T-helper 17 cell (primary cell): ENCODE measurements at places on chromosomes 6 and 20. TPM values are rescaled to one million over a fixed set of nuclear protein-coding genes. Genes with fewer than 3 reads are reported as not detected.

The CNKSR3 gene
- total RNA-seq = not detected

The SMIM13 gene
- total RNA-seq = 7.5 TPM

The SF3B5 gene
- 143 TPM for total RNA-seq

The LST1 gene
- total RNA-seq = 42.6 TPM

The EPPIN gene
- not detected for total RNA-seq

- H3K4me1 ChIP-seq = no peaks in the 10 kb centered on the region
- DNase-seq = no peak
Measured at GRCh38 chr20:41903586-41903985, 285.4 kb upstream of the CHD6 start.

- no peak for DNase-seq
- H3K27ac ChIP-seq = no peak overlapping the region
- peak overlapping the region; percentile 67 for H3K4me3 ChIP-seq
Measured at GRCh38 chr20:61253640-61254511, 1.8 kb downstream of the CDH4 start.

DNA sequence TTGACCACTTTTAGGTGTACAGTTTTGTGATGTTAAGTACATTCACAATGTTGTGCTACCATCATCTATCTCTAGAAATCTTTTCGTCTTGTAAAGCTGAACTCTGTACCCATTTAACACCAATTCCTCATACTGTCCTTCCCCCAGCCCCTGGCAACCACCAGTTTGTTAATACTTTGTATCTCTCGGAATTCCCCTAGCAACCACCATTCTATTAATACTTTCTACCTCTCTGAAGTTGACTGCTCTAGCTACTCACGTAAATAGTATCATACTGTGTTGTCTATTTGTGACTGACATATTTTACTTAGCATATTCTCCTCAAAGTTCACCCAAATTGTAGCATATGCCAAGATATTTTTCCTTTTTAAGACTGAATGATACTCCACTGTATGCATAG, 82.3 kb upstream of the CLDN20 start:
- H3K4me3 ChIP-seq = no peak overlapping the region
- no peak for DNase-seq
- peak overlapping the region; percentile 37 for H3K27ac ChIP-seq
- no peaks in the 10 kb centered on the region for H3K36me3 ChIP-seq
- no peaks in the 10 kb centered on the region for H3K27me3 ChIP-seq

GRCh38 chr20:7171911-7172310, 404.4 kb downstream of the BMP2 start:
- no peak for DNase-seq
- H3K4me3 ChIP-seq = no peak overlapping the region
- H3K4me1 ChIP-seq = no peaks in the 10 kb centered on the region

DNA sequence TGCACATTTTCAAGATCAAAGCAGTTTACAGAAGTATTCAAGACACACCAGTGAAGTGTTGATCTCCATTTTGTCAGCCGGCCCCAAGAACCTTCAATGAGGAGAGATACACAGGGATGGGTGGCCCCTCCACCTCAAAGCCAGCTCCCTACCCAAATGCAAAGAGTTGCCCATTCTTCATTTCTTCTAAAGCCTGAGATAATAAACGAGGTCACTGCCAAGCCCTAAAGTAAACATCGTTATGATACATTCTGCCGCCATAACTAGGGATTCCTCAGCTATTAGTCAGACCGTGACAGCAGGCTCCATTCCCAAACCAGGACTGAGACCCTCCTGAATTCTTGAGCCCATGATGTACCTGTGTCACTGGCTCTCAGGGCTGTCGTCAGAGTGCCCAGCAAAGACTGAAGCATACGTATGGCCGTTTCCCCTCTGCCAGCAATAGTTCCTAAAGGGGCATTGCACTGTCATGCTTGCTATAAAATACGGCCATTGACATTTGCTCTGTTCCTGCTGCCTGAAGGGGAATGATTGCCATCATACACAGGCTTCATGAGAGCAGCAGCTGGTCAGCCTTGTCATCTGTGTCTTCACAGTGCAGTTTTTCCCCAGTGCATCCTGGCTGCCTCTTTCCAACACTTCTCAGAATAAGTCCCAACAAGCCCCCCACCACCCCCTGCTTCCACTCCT, 41.7 kb downstream of the ISM1 start:
- no peak overlapping the region for H3K27ac ChIP-seq
- H3K4me3 ChIP-seq = no peak overlapping the region
- H3K36me3 ChIP-seq = peaks cover 3% of the 10 kb centered on the region
- H3K4me1 ChIP-seq = peaks cover 11% of the 10 kb centered on the region

DNA sequence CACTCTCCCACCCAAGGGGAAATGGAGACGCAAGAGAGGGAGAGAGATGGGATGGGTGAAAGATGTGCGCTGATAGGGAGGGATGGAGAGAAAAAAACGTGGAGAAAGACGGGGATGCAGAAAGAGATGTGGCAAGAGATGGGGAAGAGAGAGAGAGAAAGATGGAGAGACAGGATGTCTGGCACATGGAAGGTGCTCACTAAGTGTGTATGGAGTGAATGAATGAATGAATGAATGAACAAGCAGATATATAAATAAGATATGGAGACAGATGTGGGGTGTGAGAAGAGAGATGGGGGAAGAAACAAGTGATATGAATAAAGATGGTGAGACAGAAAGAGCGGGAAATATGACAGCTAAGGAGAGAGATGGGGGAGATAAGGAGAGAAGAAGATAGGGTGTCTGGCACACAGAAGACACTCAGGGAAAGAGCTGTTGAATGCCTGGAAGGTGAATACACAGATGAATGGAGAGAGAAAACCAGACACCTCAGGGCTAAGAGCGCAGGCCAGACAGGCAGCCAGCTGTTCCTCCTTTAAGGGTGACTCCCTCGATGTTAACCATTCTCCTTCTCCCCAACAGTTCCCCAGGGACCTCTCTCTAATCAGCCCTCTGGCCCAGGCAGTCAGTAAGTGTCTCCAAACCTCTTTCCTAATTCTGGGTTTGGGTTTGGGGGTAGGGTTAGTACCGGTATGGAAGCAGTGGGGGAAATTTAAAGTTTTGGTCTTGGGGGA, 754 bp downstream of the TNF start:
- no peak for DNase-seq
- H3K27ac ChIP-seq = peak overlapping the region; percentile 99
- H3K27me3 ChIP-seq = no peaks in the 10 kb centered on the region
- H3K36me3 ChIP-seq = peaks cover 28% of the 10 kb centered on the region
- H3K4me3 ChIP-seq = peak overlapping the region; percentile 100

GRCh38 chr20:44931911-44932310, 22.1 kb downstream of the PABPC1L start:
- no peak overlapping the region for H3K4me3 ChIP-seq
- no peak overlapping the region for H3K27ac ChIP-seq
- no peaks in the 10 kb centered on the region for H3K27me3 ChIP-seq

DNA sequence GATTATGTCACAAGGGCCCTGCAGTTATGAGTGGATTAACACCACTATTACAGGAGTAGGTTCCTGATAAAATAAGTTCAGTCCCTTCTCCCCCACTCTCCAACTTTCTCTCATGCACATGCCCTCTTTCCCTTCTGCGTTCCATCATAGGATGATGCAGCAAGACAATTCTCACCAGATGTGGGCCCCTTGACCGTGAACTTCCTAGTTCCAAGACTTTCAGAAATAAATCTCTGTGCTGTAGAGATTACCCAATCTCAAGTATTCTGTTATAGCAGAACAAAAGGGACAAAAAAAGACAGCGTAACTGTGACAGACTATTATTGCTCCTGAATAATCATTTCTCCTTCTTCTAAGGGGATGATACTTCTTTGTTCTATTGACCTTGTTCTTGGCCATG, 33.8 kb upstream of the TMEM244 start:
- peaks cover 6% of the 10 kb centered on the region for H3K27me3 ChIP-seq
- no peak overlapping the region for H3K27ac ChIP-seq
- H3K36me3 ChIP-seq = no peaks in the 10 kb centered on the region
- no peak overlapping the region for H3K4me3 ChIP-seq
- H3K4me1 ChIP-seq = peaks cover 5% of the 10 kb centered on the region
- no peak for DNase-seq

DNA sequence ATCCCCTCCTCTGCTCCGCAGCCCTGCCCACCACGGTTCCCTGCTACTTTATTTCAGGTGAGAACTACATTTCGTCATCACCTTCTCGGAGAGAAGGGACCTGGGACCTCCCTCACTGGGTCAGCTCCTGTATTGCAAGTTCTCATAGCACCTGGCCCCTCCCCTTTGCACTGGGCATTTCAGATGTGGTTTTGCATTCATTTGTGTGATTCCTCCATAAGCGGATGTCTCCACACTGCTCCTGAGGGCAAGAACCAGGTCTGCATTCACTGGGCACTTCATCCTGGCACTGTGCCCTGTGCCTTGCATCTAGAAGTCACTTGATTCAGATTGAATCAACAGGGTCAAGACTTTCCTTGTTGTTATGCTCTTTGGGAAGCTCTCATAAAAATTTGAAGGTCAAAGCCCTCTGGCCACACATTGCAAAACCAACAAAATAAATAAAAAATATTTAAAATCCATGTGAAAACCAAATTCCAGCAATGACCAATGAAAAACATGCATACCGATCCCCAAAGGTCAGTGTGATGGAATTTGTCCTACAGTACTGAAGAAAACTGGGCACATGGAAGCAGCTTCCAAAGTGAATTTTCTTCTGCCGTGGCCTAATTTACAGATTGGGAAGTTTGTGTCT, 89.1 kb upstream of the F13A1 start:
- no peak overlapping the region for H3K27ac ChIP-seq
- H3K4me1 ChIP-seq = no peaks in the 10 kb centered on the region
- H3K27me3 ChIP-seq = peaks cover 30% of the 10 kb centered on the region
- H3K4me3 ChIP-seq = no peak overlapping the region
- no peak for DNase-seq

DNA sequence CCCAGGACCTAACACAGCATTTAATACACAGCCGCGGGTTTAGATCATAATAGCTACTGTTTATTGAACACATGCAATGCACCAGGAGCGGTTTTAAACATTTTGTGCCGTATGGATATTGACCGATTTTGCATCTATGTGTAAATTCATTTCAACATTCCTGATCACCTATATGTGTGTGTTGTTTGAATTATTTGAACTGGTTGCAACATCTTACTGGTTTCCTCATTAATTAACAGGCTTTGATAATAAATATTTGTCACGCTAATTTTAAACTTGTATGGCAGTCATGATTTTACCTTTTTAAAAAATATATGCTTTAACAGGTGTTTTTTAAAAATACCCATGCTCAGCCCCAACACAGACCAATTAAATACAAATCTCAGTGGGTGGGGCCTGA, 35.8 kb downstream of the CPNE5 start:
- no peak overlapping the region for H3K4me3 ChIP-seq
- H3K27me3 ChIP-seq = peaks cover 43% of the 10 kb centered on the region
- H3K4me1 ChIP-seq = peaks cover 6% of the 10 kb centered on the region
- DNase-seq = no peak
- no peak overlapping the region for H3K27ac ChIP-seq

GRCh38 chr20:34585019-34585418, 26.5 kb downstream of the MAP1LC3A start:
- H3K36me3 ChIP-seq = peaks cover 3% of the 10 kb centered on the region
- H3K27me3 ChIP-seq = no peaks in the 10 kb centered on the region
- no peak overlapping the region for H3K4me3 ChIP-seq
- H3K4me1 ChIP-seq = peaks cover 12% of the 10 kb centered on the region
- no peak overlapping the region for H3K27ac ChIP-seq

DNA sequence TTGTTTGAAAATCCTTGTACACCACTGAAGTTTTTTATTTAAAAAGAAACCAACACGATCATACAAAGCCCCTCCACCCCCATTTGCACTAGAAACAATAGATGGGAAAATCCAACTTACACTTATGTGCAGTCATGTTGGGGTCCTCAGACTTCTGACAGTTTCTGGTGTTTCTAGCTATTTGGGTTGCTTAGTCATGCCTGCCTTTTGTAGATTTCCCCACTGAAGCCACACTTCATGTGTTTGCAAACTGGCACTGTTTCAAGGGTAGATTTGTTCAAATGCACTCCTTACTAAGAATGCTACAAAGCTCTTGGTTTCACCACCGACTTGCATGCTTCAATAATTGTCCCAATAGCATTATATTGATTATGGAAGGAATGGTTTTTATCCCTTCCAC, 1.5 kb downstream of the SH3BGRL2 start:
- H3K36me3 ChIP-seq = peaks cover 3% of the 10 kb centered on the region
- no peak overlapping the region for H3K27ac ChIP-seq
- H3K4me3 ChIP-seq = no peak overlapping the region
- no peak for DNase-seq
- H3K4me1 ChIP-seq = peaks cover 11% of the 10 kb centered on the region
- H3K27me3 ChIP-seq = peaks cover 57% of the 10 kb centered on the region

DNA sequence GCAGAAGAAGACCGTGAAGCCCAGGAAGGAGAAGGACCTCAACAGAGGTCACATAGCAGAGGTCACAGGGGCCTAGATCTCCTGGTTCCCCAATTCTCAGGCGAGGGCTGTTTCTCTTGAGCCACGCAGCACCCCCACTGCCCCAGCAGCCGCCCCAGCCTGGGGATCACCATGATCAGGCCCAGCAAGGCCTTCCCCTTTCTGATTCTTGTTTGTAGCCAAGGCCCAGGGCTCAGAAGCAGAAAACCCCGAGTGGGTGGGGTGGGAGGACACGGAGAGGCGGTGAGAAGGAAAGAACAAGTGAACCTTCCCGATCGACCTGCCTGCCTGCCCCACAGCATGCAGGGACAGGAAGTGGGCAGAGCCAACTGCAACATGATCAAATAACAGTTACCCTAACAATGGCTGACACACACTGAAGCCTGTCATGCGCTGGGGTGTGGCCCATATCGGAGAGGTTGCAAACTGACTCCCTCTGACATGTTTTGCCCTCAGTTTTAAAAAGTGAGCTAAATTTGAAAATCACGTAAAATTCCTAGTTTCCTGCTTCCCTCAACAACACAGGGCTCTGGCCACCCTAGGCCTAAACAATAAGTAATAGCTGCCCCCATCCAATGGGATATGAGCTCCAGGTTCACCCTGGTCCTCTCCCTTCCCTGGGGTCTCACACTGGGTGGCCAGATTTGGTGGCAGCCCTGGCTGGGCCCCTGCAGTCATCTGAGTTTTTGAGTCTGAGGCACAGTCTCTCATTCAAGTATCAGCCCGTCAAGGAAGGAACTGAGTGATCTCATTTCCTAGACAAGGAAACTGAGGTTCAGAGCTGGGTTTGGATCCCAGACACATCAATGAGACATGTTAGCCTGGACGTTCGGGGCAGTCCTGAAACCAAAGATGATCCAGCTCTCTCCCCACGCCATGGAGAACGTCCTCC, 6.5 kb downstream of the PEDS1 start:
- DNase-seq = peak; percentile 47
- peak overlapping the region; percentile 97 for H3K27ac ChIP-seq
- H3K36me3 ChIP-seq = peaks cover 5% of the 10 kb centered on the region
- peaks cover 58% of the 10 kb centered on the region for H3K4me1 ChIP-seq
- no peaks in the 10 kb centered on the region for H3K27me3 ChIP-seq

DNA sequence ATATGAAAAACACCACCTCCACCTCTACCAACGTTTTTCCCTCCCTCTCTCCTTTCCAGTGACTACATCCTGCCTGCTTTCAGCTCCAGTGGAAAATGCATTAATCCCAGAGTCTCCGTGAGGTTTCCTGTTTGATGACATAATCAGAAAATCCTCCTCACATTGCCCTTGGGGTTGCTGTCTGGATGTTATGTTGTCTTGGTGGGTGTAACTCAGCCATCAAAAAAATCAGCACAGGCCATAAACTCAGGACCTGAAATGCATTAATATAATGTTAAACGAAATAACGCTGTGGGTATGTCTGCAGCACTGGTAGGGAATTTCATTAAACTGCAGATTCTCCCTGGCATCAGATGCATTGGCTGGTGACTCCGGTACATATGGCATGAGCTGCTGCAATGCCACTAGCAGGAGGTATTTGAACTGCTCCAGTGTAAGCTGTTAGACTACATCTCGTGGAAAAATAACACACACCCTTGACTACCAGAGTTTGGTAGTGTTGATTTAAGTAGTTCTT, 297.8 kb downstream of the PRL start:
- peaks cover 10% of the 10 kb centered on the region for H3K27me3 ChIP-seq
- H3K4me1 ChIP-seq = no peaks in the 10 kb centered on the region
- DNase-seq = no peak
- no peak overlapping the region for H3K4me3 ChIP-seq
- H3K27ac ChIP-seq = no peak overlapping the region
